Keratinocyte (primary cell): ENCODE measurements at places on chromosomes 13 and 19.

GRCh38 chr19:10193790-10194499, 808 bp downstream of the DNMT1 start:
- peak overlapping the region; percentile 72 for H3K27ac ChIP-seq
- peaks cover 11% of the 10 kb centered on the region for H3K4me1 ChIP-seq
- no peaks in the 10 kb centered on the region for H3K27me3 ChIP-seq
- no peak for DNase-seq
- H3K36me3 ChIP-seq = peaks cover 15% of the 10 kb centered on the region

DNA sequence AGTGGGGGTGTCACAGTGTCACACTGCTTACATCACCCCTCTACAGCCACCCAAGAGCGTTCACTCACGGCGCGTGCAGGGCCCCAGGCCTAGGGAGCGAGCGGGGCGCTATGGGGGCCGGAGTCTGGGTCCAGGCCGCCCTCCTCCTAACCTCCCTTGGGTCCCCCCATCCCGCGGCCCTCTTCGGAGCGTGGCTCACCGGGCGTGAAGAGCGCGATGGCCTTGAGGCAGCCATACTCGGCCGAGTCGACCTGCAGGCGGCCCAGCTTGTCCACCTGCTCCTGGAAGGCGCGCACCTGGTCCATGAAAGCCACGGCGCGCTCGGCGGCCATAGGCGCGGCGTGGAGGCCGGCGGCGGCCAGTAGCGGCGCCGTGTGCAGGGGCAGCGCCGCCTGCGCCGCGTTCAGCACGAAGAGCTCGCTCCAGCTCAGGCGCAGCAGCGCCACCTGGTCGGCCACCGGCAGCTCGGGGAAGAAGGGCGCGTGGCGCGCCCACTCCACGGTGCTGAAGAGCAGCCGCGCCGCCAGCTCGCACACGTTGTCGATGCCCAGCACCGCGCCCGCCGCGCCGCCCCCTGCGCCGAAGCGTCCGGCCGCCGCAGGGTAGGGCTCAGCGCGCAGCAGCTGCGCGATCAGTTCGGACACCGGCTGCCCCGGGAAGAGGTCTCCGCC, 9.4 kb downstream of the OCEL1 start:
- H3K4me1 ChIP-seq = peaks cover 14% of the 10 kb centered on the region
- peak overlapping the region; percentile 79 for H3K4me3 ChIP-seq
- DNase-seq = no peak
- H3K27me3 ChIP-seq = no peaks in the 10 kb centered on the region

DNA sequence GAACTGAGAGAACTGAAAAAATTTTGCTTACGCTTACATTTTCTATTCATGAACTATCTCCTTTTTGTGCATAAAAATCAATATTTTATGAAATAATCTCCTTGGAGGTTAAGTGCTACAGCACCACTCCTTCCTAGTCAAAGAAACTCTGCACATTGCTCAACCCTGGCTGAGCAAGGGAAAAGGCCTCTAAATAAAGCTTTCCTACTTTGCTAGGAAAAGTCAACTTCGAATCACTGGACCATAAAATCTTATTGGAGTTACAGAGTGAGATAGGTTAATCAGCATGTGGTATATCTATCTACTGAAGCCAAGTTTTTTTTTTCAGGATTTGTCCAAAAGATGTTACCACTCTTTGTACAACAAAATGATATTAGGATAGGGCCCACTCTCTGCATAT, 57.5 kb upstream of the HMGB1 start:
- DNase-seq = no peak
- no peak overlapping the region for H3K27ac ChIP-seq
- no peaks in the 10 kb centered on the region for H3K27me3 ChIP-seq
- H3K4me3 ChIP-seq = no peak overlapping the region
- H3K36me3 ChIP-seq = no peaks in the 10 kb centered on the region
- H3K4me1 ChIP-seq = no peaks in the 10 kb centered on the region

DNA sequence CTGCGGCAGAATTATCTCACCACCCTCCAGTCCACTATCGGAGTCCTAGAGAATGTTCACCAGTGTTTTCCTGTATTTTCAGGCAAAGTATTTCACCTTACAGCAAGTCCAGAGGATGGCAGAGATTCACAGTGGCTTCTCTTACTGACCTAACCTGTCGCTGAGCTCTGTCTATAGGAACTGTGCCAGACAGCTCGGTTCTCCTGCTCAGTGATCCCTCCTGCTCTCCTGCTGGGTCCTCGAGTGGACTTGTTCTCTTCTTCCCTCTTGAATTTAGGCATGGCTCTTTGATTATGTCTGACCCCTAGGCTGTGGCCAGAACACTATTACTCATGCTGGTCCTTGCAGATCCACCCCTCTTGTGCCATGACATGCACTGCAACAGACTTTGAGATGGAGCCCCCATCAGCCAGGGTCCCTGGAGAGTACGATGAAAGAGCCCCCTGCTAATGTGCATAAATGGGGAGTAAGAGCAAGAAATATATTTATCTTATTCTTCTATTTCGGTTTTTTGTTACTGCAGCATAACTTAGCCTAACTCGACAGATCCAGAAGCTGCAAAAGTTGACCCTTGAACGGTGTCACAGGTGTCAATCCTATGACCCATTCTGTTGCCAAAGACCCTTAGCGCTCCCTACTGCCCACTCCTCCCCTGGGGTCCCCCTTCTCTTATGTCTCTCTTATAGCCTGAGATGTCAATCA, 439.4 kb downstream of the ZNF536 start:
- H3K4me3 ChIP-seq = no peak overlapping the region
- no peaks in the 10 kb centered on the region for H3K36me3 ChIP-seq
- no peak for DNase-seq
- H3K27ac ChIP-seq = no peak overlapping the region
- no peaks in the 10 kb centered on the region for H3K4me1 ChIP-seq
- H3K27me3 ChIP-seq = no peaks in the 10 kb centered on the region

GRCh38 chr19:31314849-31315629, 34.2 kb downstream of the TSHZ3 start:
- no peak for DNase-seq
- peaks cover 3% of the 10 kb centered on the region for H3K4me1 ChIP-seq
- H3K27ac ChIP-seq = no peak overlapping the region
- no peaks in the 10 kb centered on the region for H3K27me3 ChIP-seq
- no peaks in the 10 kb centered on the region for H3K36me3 ChIP-seq

- H3K4me1 ChIP-seq = no peaks in the 10 kb centered on the region
- DNase-seq = no peak
- H3K27ac ChIP-seq = no peak overlapping the region
- H3K4me3 ChIP-seq = no peak overlapping the region
- H3K36me3 ChIP-seq = no peaks in the 10 kb centered on the region
- no peaks in the 10 kb centered on the region for H3K27me3 ChIP-seq
Observed at GRCh38 chr13:98697791-98698190, 54.7 kb downstream of the SLC15A1 start.

DNA sequence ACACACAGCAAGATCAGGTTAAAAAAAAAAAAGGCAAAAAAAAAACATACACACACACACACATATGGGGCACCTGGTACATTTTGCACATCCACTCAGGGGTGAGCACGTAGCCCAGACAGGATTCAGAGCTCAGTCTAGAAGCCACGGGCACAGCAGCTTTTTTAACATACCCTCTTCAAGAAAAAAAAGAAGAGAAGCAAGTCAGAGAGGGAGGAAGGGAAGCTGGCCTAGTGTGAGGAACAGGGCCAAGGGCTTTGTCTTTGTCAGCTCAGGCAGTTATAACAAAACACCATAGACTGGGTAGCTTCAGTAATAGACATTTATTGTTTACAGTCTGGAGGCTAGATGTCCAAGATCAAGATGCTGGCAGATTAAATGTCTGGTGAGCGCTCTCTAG, 2.3 kb upstream of the TPM4 start:
- DNase-seq = no peak
- H3K4me3 ChIP-seq = no peak overlapping the region
- no peaks in the 10 kb centered on the region for H3K27me3 ChIP-seq
- H3K27ac ChIP-seq = no peak overlapping the region

DNA sequence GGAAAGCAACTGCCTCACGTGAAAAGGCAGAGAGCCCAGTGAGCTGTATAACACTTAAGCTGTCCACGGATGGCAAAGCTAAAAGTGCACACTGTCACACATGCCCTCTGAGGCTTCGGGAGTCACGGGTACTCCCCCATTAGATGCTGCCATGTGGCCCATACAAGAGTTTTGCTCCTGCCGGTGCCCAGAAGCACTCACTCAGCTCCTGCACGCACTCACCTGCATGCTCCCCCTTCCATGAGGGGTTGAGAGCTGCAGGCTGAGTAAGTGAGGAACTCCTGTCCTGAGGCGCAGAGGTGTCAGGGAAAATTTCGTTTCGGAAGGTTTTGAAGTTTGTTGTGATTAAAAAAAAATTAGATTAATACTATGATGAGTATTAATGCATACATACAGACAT, 939.2 kb upstream of the ATXN8OS start:
- no peaks in the 10 kb centered on the region for H3K27me3 ChIP-seq
- H3K4me3 ChIP-seq = no peak overlapping the region
- no peaks in the 10 kb centered on the region for H3K36me3 ChIP-seq

- no peak for DNase-seq
- H3K27ac ChIP-seq = no peak overlapping the region
- no peaks in the 10 kb centered on the region for H3K27me3 ChIP-seq
- H3K4me1 ChIP-seq = peaks cover 42% of the 10 kb centered on the region
- no peak overlapping the region for H3K4me3 ChIP-seq
Observed at GRCh38 chr19:10518444-10519361, 1.5 kb upstream of the S1PR5 start.

GRCh38 chr13:45162821-45163220, 38.0 kb downstream of the KCTD4 start:
- H3K4me3 ChIP-seq = no peak overlapping the region
- H3K4me1 ChIP-seq = peaks cover 26% of the 10 kb centered on the region
- DNase-seq = peak; percentile 56
- H3K36me3 ChIP-seq = peaks cover 19% of the 10 kb centered on the region

DNA sequence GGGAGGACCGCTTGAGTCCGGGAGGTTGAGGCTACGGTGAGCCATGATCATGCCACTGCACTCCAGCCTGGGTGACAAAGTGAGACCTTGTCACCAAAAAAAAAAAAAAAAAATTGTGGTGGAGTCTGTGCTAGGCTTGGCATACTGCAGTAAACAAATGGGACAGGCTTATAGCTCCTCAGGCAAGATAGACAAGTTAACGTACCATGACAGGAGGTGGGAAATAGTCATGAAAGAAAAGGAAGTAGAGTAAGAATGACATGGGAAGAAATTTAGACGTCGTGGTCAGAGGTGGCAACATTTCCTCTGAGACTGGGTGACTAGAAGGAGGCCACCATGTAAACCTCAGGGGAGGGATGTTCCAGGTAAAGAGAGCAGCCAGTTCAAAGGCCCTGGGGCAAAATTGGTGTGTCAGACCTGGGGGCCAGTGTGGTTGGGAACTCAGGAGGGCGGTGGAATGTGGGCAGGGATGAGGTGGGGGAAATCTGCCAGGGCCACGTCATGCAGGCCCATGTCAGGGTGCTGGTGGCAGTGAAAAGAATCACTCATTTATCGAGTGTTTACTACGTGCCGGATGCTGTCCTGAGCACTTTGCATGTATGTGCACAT, 5.6 kb downstream of the SNRPA start:
- peak overlapping the region; percentile 15 for H3K27ac ChIP-seq
- peak; percentile 76 for DNase-seq
- H3K27me3 ChIP-seq = no peaks in the 10 kb centered on the region

GRCh38 chr13:23921451-23921888, 24.2 kb upstream of the C1QTNF9B start:
- no peak overlapping the region for H3K4me3 ChIP-seq
- H3K36me3 ChIP-seq = no peaks in the 10 kb centered on the region
- DNase-seq = peak; percentile 19
- no peaks in the 10 kb centered on the region for H3K27me3 ChIP-seq

DNA sequence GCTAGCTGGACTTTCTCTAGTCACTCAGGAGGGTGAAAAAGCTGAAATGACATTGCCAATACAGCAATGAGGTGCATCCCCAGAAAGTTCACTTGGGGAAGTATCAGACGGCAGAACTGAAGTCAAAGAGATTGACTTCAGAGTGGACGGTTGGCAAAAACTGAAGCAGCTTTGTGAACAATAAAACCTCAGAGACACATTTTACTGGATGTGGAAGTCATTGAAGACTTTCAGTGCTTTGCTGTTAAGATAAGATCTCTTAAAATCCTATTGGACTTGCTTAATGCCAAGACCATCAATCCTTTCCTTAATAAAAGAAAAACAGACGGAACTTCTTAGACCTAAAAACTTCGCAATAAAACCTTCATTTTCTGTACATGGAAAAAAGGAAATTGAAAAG, 103.7 kb downstream of the ABCC4 start:
- H3K4me3 ChIP-seq = no peak overlapping the region
- peaks cover 2% of the 10 kb centered on the region for H3K4me1 ChIP-seq

DNA sequence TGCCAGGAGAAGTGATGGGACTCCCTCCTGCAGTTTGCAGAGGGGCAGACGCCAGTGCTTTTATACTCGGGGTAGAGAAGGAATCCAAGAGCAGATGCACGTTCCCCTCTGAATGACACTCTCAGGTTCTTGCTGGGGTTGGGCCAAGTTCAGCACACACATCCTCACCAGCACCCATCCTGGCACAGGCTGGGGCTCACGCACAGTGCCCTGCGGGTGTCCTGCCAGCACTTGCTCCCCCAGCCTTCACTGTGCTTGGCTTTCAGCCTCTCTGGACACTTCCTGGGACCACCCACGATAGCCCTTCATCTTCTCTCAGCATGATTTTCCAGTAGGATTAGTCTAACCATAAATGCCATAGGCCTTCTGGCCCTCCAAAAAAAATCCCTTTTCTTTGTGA, 158.6 kb downstream of the ZNF536 start:
- H3K27me3 ChIP-seq = no peaks in the 10 kb centered on the region
- no peaks in the 10 kb centered on the region for H3K36me3 ChIP-seq
- no peak overlapping the region for H3K27ac ChIP-seq
- no peak overlapping the region for H3K4me3 ChIP-seq

DNA sequence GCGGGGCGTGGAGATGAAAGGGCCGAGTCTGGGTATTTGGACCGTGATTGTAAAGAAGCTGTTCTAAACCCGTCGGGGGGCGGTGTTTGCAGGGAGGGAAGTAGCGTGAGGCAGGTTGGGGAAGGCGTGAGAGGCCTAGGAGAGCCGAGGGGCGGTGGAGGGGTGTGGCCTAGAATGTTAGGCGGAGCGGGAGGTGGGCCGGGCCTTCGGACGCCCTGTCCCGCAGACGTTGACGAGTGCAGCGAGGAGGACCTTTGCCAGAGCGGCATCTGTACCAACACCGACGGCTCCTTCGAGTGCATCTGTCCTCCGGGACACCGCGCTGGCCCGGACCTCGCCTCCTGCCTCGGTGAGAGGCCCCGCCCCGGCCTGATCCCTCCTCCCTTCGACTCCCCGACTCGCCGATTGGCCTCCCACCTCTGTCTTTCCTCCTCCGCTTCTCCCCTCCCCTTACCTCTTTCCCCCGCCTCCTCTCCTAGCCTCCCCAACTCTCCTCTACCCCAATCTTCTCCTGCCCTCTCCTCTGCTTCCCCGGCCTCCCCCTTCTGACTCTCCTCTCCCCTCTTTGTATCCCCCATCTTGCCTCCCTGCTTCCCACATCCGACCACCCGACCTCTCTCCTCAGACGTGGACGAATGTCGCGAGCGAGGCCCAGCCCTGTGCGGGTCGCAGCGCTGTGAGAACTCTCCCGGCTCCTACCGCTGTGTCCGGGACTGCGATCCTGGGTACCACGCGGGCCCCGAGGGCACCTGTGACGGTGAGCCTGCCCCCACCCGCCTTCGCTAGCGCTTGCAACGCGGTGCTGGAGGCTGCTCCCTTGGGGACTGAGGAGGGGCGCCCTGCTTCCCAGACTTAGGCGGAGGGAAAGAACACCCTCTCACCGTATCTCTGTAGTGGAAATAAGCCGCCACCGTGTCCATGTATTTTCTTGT, 12.8 kb downstream of the LTBP4 start:
- H3K27ac ChIP-seq = peak overlapping the region; percentile 91
- peak overlapping the region; percentile 58 for H3K4me3 ChIP-seq
- DNase-seq = no peak
- H3K36me3 ChIP-seq = peaks cover 5% of the 10 kb centered on the region
- H3K27me3 ChIP-seq = no peaks in the 10 kb centered on the region
